ENCODE measurements at places on chromosomes 4 and X. TPM values are rescaled to one million over a fixed set of nuclear protein-coding genes. Genes with fewer than 3 reads are reported as not detected.

- no peak for DNase-seq
Observed at GRCh38 chr4:150854600-150854999, 160.5 kb downstream of the LRBA start.

DNA sequence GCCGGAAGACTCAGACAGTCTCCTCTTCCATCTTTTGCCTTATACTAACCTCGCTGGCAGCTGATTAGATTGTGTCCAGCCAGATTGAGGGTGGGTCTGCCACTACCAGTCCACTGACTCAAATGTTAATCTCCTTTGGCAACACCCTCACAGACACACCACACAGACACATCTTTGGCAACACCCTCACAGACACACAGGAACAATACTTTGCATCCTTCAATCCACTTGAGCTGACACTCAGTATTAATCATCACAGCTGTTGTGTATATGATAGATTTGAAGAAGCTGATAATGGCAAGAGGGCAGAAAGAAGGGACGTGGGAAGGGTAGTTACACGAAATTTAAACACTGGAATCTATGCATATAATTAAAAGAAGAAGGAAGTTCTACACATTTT, 139.5 kb downstream of the ANKRD50 start:
- DNase-seq: no peak

Gene PABPC5
- 2.1 TPM for total RNA-seq

GRCh38 chr4:106698621-106699195, 330.1 kb upstream of the GIMD1 start:
- DNase-seq: no peak

- peak; percentile 89 for DNase-seq
Observed at GRCh38 chrX:10620121-10620699, at the start of gene MID1. TSS of gene MID1 (minus strand) at chrX:10620585. CDS start at chrX:10567547, 53,038 bp downstream.

Data from RPMI7951 (cell line).